ENCODE measurements at places on chromosomes 7 and 10.

DNA sequence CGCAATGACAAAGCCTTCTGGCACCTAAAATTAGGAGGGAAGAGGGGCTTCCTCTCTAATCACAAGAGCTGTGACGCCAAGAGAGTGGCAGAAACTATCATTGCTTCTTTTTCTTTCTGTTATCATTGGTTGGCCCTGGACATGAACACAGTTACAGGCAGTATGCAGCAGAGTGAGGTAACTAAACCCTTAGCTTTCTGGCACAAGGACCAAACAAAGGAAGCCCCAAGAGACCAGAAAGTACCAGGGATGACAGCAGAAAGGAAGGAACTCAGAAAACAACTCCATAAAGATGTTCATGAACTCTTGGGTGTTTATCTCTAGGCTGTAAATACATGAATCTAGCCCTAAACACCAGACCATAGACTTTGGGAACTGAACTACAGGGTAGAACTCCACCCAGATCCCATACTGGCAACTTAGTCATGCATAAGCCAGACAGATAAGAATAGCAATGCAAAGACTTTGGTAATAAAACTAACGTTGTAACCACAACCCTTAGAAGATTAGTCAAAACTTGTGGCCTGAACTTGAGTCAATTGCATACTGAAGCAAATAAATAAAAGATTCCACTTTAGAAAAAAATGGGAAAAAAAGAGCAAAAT lies 195.7 kb upstream of the PTN start:
- no peak for DNase-seq

- no peak for DNase-seq
These were observed 32.8 kb upstream of the ZNF365 start for GRCh38 chr10:62341419-62341818.

- no peak for DNase-seq
These were observed 4.6 kb upstream of the SCIN start for GRCh38 chr7:12565873-12566272.

DNA sequence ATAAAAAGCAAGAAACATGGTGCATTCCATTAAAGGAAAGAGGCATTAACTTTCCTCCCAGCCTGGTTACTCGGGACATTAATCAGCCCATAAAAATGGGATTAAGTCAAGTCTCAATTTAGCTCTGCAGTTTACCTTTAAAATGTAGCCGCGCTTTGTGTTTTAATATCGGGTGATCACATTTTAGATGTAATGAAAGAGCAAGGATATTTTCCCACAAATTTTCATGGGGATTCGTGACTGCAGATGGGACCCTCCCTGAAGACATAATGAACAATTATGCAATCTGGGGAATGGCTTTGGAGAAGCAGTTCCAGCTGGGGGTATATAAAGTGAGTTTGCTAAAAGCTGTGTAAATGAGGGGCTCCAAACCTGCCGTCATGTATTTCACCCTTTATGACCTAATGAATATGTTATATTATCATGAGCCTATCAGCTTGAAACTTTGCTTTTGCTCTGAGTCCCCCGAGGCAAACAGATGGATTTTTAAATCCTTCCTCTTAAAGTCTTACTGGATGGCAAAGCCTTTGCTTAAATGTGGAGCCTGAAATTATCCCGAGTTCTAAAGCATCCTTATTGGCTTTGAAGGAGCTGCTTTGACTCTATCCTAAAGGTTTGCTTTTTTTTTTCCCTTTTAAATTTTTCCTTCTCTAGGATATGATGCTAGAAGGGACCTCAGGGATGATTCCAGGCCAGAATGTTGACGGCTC lies 31.8 kb downstream of the BAMBI start:
- DNase-seq = no peak

GRCh38 chr7:107924841-107925504 lies 34.0 kb downstream of the DLD start:
- no peak for DNase-seq

GRCh38 chr7:73577627-73578341 lies 595 bp downstream of the TBL2 start:
- no peak for DNase-seq

DNA sequence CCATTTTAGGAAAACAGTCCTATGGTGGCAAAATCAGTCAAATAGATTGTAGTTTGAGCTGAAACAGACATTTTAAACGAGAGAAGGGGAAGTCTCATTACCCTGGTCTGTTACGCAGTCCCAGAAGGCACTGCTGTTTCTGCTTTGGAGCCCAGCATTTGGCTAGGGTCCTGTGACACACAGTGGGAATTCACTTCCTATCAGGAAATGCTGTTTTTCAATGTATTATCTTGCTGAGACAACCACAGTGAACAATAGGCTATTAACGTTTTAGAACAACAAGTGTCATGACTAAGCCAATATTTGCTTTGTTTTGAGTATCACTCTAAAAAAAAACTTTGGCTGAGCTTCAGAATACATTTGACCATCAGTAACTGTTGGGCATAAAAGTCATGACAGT lies 74.1 kb downstream of the ADD3 start:
- DNase-seq = no peak

GRCh38 chr7:44621034-44621749 lies 14.8 kb downstream of the OGDH start:
- no peak for DNase-seq

DNA sequence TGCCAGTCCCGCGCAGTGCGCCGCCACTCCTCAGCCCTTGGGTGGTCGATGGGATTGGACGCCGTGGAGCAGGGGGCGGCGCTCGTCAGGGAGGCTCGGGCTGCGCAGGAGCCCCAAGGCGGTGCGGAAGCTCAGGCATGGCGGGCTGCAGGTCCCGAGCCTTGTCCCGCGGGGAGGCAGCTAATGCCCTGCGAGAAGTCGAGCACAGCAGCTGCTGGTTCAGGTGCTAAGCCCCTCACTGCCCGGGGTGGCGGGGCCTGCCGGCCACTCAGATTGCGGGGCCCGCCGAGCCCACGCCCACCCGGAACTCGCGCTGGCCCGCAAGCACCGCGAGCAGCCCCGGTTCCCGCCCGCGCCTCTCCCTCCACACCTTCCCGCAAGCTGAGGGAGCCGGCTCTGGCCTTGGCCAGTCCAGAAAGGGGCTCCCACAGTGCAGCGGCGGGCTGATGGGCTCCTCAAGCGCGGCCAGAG lies 14.4 kb upstream of the WASL start:
- no peak for DNase-seq

GRCh38 chr7:70856901-70857630 lies 274.9 kb upstream of the GALNT17 start:
- no peak for DNase-seq

DNA sequence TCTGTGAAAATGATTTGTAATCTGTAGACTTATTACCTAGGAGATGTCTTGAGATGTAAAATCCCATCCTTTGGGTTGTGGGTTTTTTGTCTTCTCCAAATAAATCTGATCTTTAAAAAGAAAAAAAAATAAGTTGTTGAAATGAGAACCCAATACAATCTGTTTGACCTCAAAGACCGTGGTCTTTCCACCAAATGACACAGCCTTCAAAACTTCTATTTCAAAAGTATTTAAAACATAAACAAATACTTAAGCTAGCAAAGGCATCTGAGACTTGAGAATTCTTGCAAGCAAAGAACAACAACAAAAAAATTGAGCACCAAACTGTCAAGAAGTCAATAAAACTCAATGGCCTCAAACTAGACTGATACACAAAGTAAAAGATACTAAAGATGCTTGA lies 67.9 kb upstream of the HECW1 start:
- no peak for DNase-seq

- no peak for DNase-seq
These were observed 39.9 kb downstream of the CALML3 start for GRCh38 chr10:5564537-5565204.

DNA sequence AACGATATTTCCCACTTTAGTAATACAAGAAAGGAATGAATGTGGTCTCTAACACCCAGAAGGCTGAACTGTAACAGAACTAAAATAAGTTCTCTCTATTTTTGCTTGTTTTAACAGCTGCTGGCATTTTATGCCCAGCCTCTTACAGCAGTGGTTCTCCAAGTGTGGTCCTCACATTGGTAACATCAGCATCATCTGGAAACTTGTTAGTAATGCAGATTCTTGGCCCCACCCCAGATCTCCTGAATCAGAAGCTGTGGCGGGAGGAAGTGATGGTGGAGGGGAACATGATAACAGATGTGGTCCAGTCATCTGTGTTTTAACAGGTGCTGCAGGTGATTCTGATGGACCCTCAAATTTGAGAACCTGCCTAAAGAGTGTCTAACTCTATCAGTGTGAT lies 170.1 kb downstream of the TMEM26 start:
- DNase-seq = no peak

DNA sequence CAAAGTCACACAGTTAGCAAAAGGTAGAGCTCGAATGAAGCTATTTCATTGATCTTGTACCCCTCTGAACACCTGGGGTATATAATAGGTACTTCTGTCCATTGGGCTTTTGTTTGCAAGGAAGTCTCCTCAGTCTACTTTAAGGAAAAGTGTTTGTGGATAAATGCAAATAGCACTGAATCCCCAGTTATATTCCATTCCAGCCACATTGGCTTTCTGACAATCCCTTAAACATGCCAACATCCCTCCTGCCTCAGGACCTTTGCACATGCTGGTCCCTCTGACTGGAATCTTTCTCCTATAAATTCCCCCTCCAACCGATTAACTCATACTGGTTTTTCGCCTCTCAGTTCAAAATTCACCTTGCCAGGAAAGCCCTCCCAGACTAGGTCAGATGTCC lies 17.1 kb downstream of the DUSP5 start:
- DNase-seq = no peak

DNA sequence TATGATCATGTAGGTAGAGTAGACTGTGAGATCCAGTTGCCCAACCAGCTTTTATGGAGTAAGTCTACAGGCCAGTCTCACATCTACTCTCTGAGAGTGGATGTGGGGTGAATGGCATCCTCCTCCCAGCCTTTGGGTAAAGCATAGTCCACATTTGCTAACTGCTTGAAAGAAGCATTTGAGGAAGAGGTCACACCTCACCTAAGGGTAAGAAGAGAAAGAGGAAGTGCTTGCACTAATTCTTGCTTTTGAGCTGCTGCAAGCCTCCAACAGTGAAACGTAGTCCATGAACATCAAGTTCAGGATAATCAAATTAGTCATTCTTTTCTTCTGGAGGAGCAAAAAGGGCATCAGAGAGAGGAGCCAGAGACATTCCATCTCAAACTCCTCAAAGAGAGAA lies 93.9 kb upstream of the AGR3 start:
- no peak for DNase-seq

DNA sequence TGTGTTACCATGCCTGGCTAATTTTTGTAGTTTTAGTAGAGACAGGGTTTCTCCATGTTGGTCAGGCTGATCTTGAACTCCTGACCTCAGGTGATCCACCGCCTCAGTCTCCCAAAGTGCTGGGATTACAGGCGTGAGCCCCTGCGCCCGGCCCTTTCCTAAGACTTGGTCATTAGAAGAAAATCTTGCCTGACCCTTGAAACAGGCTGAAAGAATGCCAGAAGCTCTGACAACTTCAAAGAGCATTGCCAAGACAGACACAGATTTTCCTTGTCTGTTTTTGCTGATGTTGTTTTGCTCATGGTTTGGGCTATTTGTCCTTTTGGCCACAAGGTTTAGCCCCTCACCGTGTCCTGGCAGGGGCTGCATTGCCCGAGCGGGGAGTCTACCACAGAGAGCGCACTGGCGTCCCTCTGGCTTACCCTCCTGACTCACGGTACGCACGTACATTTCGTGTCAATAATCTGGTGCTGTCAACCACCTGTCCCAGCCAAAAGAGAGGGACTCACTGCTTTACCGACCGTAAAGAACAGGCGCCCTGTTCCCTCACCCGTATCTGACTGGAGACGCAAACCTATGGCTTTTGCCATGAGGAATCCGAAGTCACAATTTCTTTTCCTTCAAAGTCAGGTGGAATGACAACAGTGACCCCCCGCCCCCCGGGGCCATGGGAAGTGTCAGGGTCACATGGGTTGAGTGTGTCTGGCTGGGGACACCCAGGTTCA lies 10.1 kb upstream of the INPP5A start:
- no peak for DNase-seq
